MCF 10A (cell line): ENCODE measurements at places on chromosomes 3 and 15. TPM values are rescaled to one million over a fixed set of nuclear protein-coding genes. Genes with fewer than 3 reads are reported as not detected.

GRCh38 chr3:5464649-5465048, 277.1 kb downstream of the EDEM1 start:
- no peak overlapping the region for H3K4me3 ChIP-seq
- no peak for DNase-seq
- peaks cover 14% of the 10 kb centered on the region for H3K27me3 ChIP-seq
- H3K36me3 ChIP-seq = peaks cover 7% of the 10 kb centered on the region
- H3K4me1 ChIP-seq = no peaks in the 10 kb centered on the region

- H3K36me3 ChIP-seq = no peaks in the 10 kb centered on the region
- peaks cover 6% of the 10 kb centered on the region for H3K4me1 ChIP-seq
- no peak overlapping the region for H3K4me3 ChIP-seq
- H3K27me3 ChIP-seq = no peaks in the 10 kb centered on the region
- no peak for DNase-seq
Measured at GRCh38 chr15:87620393-87620792, 636.1 kb downstream of the NTRK3 start.

GRCh38 chr3:177569193-177569592, 371.9 kb upstream of the TBL1XR1 start:
- H3K4me3 ChIP-seq = peak overlapping the region; percentile 30
- peak; percentile 96 for DNase-seq
- H3K36me3 ChIP-seq = peaks cover 5% of the 10 kb centered on the region
- H3K27ac ChIP-seq = peak overlapping the region; percentile 93

The FAM107A gene
- not detected in 2 replicates for total RNA-seq

GRCh38 chr3:127182848-127183714, 9.8 kb upstream of the PRR23E start:
- H3K4me3 ChIP-seq = no peak overlapping the region
- no peaks in the 10 kb centered on the region for H3K4me1 ChIP-seq
- H3K27me3 ChIP-seq = peaks cover 5% of the 10 kb centered on the region

The IGF2BP2 gene
- 108 and 154 TPM in 2 replicates for total RNA-seq

- peak; percentile 78 for DNase-seq
- H3K27ac ChIP-seq = no peak overlapping the region
- no peak overlapping the region for H3K4me3 ChIP-seq
- H3K4me1 ChIP-seq = peaks cover 9% of the 10 kb centered on the region
- no peaks in the 10 kb centered on the region for H3K27me3 ChIP-seq
Measured at GRCh38 chr3:177377166-177377565, 179.9 kb upstream of the TBL1XR1 start.

The GPR176 gene
- total RNA-seq = 1.8 and 2.3 TPM in 2 replicates

DNA sequence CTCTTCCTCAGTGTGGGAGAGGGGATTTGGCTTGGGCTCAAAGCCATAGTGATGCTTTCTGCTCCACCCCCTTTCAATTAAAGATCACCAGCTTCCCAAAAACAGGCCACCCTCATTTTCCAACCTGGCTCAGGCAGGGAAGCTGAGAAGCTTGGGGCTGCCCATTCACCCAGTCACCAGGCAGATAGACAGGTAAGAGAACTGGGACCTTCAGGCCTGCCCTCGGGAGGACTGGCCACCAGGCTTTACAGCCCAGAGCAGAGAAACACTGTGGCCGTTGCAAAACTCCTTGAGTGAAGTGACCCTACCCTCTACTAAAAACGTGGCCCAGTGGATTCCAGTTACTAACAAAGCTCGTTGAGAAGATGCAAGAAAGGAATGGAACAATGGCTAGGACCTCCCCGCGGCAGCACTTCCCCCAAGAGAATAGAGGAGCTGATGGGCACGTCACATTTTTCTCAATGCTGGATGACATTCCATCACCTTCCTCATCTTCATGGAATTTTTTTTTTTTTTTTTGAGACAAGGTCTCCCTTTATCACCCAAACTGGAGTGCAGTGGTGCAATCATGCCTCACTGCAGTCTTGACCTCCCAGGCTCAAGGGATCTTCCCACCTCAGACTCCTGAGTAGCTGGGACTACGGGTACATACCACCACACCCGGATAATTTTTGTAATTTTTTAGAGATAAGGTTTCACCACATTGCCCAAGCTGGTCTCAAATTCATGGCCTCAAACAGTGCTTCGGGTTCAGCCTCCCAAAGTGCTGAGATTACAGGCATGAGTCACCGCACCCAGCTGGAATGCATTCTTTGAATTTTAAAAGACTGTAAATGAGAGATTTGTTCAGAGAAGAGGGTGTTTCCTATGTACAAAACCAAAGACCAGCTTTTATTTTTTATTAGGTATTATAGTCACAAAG, 37.9 kb downstream of the LIPC start:
- H3K27ac ChIP-seq = peak overlapping the region; percentile 49
- no peaks in the 10 kb centered on the region for H3K27me3 ChIP-seq
- peaks cover 24% of the 10 kb centered on the region for H3K4me1 ChIP-seq
- no peaks in the 10 kb centered on the region for H3K36me3 ChIP-seq

DNA sequence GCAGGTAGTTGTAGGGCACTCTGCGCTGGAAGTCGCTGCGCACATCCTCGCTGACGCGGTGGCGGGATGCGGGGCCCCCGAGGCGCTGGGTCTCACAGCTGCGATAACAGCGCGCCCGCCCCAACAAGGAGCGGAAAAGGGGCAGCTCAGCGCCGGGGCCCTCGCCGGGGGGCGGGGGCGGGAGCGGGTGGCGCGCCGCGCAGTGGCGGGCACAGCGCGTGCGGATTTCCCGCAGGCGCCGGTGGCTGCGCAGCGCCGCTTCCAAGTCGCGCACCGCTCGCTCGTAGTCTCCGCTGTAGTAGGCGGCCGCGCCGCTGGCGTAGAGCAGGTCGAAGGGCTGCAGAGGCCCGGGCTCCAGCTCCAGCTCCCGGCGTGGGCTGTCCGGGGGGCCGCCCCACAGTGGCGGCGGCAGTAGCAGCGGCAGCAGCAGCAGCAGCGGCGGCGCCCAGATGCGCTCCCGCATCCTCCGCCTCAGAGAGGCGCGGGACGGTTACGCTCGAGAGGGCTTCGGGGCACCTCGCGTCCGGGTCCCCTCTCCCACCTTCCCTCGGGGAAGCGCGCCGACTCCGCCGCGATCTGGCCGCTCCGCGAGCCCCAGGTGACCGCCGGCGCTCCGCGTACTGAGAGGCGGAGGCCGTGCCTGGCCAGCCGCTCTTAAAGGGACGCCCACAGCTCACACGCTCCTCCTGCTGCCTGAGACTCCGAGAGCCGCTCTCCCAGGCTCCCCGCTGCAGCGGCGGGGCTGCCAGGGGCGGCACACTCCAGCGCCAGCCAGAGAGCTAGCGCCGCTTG, at the start of gene P3H2:
Gene P3H2 (minus strand): TSS at position 629 of the 792 bp plus-strand sequence. CDS start 166 bp downstream, at position 463.
- H3K36me3 ChIP-seq = no peaks in the 10 kb centered on the region
- DNase-seq = peak; percentile 91
- H3K27me3 ChIP-seq = no peaks in the 10 kb centered on the region
- peak within 1 kb of the TSS; percentile 70 for H3K27ac ChIP-seq
- peaks cover 51% of the 10 kb centered on the region for H3K4me1 ChIP-seq

GRCh38 chr3:180382638-180383180, 219.3 kb upstream of the TTC14 start:
- H3K4me3 ChIP-seq = no peak overlapping the region
- DNase-seq = no peak
- peaks cover 6% of the 10 kb centered on the region for H3K36me3 ChIP-seq
- H3K27me3 ChIP-seq = no peaks in the 10 kb centered on the region
- peaks cover 22% of the 10 kb centered on the region for H3K4me1 ChIP-seq

- no peak within 1 kb of the TSS for H3K27ac ChIP-seq
- no peak for DNase-seq
- H3K4me1 ChIP-seq = no peaks in the 10 kb centered on the region
- H3K36me3 ChIP-seq = no peaks in the 10 kb centered on the region
Measured at GRCh38 chr3:47578691-47579632, at the start of gene CSPG5. TSS of gene CSPG5 (minus strand) at chr3:47578865. CDS start at chr3:47578693, 172 bp downstream.

The CTXND1 gene
- not detected in 2 replicates for total RNA-seq

The TMEM207 gene
- not detected in 2 replicates for total RNA-seq

DNA sequence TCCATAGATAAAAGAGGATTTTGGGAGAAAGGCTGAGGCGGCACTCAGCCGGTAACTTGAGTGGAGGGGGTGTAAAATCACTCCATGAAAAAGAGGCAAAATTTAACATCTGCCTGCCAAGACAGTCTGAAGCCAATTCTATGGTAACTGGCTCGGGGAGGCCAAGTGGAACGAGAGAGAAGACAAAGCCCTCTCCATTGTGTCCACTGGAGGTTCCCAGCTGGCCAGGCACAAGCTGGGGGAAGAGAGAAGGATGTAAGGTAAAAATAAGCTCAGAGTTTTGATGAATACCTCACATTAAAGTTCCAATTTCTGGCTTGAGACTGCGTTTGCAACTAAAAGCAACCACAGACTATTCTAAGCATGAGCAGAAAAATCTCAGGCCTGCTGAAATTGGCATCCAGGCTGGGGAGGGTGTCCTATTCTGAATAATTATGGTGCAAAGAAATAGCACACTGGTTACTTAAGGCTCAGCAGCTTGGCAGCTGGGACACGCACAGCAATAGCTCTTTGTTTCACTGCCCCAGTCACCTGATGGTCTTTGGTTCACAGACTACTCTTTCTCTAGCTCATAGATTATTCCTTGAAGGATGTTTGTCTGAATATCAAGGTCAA, 48.8 kb downstream of the CHRD start:
- no peak overlapping the region for H3K4me3 ChIP-seq
- peaks cover 10% of the 10 kb centered on the region for H3K4me1 ChIP-seq
- no peaks in the 10 kb centered on the region for H3K36me3 ChIP-seq
- no peak for DNase-seq
- peaks cover 5% of the 10 kb centered on the region for H3K27me3 ChIP-seq
- no peak overlapping the region for H3K27ac ChIP-seq
